ENCODE measurements at places on chromosomes 11 and 22.

- no peak for DNase-seq
These were observed 72.0 kb downstream of the RPUSD4 start for GRCh38 chr11:126139111-126140091.

GRCh38 chr22:45919504-45920286 lies 57.3 kb downstream of the WNT7B start:
- DNase-seq, result peak; percentile 20

DNA sequence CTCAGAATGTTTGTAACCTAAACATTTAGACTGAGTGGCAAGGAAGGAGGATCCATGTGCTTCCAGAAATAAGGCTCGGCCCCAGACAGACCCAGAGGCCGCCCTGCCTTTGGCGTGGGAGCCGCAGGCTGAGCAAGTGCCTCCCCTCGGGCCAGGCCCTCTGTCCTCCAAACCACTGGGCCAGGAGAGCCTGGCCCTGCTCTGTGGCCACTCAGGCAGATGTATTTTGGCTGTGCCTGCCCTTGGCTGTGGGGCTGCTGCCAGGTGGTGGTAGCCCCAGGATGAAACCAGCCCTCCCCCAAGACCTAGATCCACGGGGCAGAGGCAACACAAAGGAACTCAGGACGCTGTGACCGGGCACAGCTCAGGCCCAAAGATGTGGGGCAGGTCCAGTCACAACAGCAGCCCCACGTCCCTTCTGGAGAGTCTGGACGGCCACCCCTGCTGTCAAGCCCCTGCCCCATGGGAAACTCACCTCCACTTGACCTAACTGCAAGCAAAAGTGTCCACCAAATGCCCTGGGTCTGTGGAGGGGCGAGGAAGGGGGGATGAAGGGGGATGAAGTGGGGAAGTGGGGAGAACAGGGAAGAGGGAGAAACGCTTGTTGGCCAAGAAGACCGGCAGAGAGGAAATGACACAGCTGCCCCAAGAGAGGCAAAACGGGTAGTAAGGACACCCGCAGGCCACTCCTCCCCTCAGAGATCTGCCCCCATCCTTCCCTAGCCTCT lies 24.0 kb downstream of the PISD start:
- no peak for DNase-seq

- no peak for DNase-seq
These were observed 157.6 kb downstream of the PGR start for GRCh38 chr11:100972046-100972445.

- DNase-seq, result no peak
These were observed 4.5 kb downstream of the FTH1 start for GRCh38 chr11:61963016-61963281.

DNA sequence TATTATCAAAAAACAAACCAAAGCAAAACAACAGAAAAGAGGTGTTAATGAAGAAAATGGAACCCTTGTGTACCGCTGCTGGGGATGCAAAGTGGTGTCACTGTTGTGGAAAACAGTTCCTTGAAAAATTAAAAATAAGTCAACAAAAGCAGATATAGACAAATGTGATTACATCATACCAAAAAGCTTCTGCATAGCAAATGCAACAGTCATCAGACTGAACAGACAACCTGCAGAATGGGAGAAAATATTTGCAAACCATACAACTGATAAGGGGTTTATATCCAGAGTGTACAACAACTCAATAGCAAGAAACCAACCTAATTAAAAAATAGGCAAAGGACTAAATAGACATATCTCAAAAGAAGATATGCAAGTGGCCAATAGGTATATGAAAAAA lies 22.9 kb upstream of the CARS1 start:
- no peak for DNase-seq

DNA sequence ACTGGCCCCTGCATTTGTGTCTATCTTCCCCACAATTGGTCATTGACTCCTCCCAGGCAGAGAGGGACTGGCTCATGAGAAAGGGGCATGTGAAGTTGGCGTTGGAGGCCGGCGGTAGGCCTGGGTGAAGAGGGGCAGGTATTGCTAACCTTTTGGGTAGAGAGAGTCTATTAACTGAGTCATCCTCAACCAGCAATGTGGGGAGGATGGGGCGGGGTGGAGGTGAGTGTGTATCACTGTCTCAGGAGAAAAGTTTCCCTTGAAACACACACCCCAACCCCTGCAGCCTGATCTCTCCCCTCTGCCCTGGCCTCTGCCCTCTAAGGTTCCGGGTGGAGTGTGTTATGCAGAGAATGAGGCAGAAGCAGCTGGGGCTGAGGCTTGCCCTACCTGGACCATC lies 60.1 kb upstream of the PHF21B start:
- DNase-seq, result peak; percentile 45

DNA sequence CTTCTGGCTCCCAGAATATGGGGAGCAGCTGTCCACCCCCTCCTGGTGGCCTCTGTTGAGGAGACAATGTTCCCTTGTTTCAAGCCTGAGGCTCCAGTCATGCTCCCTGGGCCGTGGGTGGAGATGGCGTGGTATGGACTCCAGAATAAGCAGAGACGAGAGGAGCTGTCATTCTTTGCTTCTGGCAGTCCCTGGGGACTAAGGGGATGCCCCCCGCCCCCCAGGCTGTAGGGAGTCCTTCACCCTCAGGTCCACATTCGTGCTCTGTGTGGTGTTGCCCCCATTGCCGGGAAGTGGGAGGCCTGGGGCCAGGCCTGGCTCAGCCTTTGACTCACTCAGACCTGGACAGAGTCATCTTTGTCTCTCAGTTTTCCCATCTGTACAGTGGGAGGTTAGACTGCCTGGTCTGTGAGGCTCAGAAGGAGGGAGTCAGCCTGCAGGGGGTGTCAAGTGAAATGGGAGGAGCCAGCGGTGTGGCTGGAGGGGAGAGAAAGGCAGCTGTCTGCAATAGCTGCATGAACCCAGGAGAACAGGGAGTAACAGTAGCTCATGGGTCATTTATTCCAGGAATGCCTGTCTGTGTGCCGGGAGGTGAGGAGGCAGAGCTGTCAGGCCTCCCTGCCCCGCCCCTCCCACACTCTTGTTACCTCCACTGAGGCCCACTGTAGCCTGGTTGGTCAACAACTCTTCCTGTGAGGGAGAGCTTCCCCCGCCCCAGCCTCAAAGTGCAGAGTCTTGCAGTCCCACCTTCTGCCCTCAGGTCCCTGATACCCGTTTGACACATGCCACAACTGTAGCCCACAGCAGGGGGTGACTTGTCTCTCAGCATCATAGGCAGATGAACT lies 6.3 kb downstream of the ARHGEF17 start:
- DNase-seq, result no peak

DNA sequence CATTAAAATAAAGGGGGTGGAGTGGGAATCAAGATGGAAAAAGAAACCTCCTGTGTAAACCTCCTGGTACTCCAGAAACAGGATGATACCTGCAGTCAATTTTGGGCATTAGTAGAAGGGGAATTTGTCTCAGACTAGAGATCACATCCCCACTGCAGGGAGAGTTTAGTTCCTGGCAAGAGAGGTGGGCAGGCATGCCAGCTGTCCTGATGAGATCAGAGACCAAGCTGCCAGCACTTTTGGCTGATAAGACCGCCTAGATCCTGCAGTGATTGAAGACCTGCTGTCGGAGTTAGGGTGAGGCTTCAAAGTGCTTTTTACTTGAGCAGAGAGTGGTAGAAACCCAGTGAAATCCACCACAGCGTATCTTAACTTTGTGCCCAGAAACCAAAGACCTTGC lies 29.7 kb upstream of the NELL1 start:
- no peak for DNase-seq

DNA sequence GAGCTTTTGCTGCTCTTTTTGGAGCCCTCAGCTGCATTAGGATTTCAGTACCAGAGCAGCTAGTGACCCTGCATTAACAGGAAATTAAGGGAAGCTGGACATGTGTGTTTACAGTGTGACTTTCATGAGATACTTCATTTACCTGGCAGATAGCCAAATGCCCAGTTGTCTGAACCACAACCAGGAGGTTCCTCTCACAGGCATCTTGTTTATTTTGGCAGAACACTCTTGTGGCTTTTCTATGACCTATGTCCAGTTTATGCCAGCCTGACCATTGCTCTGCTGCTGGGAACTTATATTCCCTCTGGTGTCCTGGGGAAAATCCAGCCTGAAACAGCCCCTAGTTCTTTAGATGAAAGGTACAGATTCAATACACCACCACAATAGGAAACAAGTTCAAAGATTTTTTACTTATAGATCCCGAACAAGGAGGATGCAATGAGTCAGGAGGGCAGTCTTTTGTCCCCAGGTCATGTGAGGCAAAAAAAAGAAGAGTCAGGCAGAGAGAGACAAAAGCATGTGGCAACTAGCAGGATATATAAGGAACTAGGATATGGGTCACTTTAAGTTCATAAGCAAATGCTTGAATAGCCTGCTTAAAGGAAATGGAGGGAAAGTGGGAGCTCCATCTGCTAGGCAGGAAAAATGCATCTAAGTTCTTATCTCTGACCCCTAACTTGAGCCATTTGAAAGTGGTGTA lies 379.3 kb downstream of the INSC start:
- DNase-seq, result no peak

DNA sequence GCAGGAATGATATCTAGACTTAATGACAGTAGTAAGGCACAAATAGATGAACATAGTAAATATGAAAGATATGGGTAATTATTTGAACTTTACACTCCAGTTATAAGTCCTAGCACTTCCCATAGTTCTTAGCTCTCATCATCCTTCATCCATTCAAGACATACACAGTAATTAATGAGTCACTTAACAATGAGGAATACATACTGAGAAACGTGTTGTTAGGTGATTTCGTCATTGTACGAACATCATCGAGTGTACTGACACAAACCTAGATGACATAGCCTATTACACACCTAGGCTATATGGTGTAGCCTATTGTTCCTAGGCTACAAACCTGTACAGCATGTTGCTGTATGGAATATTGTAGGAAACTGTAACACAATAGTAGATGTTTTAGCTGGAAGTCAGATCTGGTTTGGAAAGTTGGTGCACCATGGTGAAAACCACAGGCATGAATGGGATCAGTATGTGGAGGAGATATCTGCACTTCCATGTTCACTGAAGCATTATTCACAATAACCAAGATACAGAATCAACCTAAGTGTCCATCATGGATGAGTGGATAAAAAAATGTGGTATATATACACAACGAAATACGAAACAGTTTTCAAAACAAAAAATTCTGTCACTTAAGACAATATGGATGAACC lies 229.9 kb upstream of the PITPNB start:
- DNase-seq, result peak; percentile 77

DNA sequence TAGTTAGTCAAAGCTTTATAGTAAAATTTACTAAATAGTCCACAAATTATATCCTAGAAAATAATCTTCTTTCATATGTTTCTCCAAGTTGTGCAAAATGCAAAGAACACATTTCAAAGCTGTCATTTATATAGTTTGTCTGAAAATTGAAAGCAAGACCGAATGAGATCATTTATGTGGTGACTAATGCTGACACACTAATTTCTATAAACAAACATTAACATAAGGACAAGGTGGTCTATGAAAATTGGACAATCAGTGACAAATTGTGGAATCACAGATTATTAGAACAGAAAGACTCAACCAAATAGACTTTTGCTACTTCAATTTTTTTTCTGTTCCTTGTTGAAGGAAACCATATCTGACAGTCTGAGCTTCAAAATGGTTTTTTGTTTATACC lies 1056.1 kb downstream of the LRRC4C start:
- no peak for DNase-seq

DNA sequence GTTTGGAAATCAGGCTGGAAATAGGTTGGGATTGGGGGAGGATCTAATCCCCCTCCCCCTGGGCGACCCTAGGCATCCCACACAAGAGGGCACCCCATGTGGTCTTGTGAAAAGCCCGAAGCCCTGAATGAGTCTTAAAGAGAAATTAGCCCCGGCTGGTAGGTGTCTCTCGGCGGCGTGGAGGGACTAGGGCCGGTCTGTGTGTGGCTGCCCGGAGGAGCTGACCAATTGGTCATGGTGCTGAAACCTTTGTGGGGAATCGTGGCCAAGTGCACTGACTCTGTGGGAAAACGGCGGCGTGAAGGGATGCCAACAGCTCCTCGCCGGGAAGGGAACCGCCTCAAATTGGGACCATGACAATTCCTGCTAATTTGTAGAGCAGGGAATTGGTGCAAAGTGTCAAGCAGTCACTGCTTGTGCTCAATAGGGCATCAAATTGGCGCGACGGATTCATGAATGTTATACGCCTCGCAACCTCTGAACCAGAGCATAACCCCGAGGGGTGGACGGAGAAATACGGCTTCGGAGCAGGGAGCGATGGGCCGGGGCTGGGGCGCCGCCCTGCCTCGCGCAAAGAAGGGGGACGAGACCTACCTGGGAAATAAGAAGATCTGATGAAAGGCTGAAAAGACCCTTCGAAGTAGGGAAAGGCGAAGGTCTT lies 1.5 kb downstream of the DBX1 start:
- no peak for DNase-seq

GRCh38 chr22:49627217-49628181 lies 200.2 kb downstream of the BRD1 start:
- DNase-seq, result no peak

DNA sequence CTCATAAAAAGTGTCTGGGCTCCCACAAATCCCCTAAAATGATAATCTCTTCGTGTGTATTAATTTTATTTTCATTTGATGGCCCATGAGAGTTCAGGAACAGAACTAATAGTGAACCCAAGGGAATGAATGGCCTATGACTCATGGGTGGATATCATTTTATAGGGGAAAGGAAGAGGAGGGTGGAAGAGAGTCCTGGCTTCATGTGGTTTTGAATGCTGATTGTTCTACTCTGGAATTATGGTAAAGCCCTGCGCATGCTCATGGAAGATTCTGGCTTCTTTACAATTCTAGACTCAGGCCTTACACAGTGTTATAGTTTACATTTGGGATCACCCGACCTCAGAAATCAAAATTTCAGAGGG lies 35.2 kb downstream of the MAML2 start:
- DNase-seq, result peak; percentile 62

GRCh38 chr11:87320123-87320522 lies 282.4 kb downstream of the TMEM135 start:
- DNase-seq, result no peak

DNA sequence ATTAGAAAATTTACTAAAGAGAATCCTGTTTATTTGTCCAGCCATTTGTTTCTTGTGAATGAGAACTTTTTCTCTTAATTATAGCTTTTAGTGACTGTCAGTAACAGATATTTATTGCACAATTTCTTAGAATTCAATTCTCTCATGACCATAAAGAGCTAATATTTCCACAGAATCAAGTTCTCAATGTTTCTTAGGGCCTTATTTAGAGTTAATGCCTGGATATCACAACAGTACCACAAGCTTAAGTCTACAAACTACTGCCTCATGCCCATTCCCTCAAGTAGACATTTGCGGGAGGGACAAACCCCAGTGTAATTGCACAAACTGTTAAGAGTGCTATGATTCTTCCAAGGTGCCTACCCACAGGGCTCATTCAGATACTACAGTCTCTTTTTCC lies 199.7 kb upstream of the POU2AF2 start:
- DNase-seq, result no peak

Measured in epithelial cell of prostate (primary cell).